ENCODE measurements at places on chromosomes 4 and X. TPM values are rescaled to one million over a fixed set of nuclear protein-coding genes. Genes with fewer than 3 reads are reported as not detected.
A peak's percentile ranks its signal among the peaks of the same experiment; 100 is the strongest.

- no peak for DNase-seq
Measured at GRCh38 chr4:1239141-1239949, 9.6 kb downstream of the CTBP1 start.

- no peak for DNase-seq
Measured at GRCh38 chr4:80074651-80075050, 1.6 kb upstream of the ANTXR2 start.

- DNase-seq, result peak; percentile 2
Measured at GRCh38 chrX:116272322-116272721, 101.8 kb downstream of the AGTR2 start.

GRCh38 chrX:42954880-42955279 lies 176.9 kb upstream of the PPP1R2C start:
- DNase-seq, result no peak

The N4BP2 gene
- 20.9 TPM for total RNA-seq

- no peak for DNase-seq
Measured at GRCh38 chr4:8235224-8235623, 34.3 kb upstream of the HTRA3 start.

DNA sequence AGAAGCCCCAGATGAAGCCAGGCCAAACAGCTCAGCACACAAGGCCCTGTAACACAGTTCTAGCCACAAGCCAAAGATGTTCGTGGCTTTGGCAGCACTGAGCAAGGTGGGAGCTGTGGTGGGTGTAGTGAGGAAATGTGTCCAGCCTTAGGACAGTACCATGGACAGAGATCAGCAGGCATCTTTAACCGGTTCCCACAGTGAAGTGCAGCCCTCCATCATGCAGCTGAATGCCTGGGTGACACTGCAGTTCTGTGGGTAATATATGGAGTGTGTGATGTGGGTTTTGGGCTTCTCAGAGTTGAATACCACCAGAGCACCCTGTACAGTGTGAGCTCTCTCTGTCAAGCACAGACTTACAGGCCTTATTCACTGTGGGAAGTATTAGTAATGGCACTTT lies 6.0 kb upstream of the NEXMIF start:
- no peak for DNase-seq

DNA sequence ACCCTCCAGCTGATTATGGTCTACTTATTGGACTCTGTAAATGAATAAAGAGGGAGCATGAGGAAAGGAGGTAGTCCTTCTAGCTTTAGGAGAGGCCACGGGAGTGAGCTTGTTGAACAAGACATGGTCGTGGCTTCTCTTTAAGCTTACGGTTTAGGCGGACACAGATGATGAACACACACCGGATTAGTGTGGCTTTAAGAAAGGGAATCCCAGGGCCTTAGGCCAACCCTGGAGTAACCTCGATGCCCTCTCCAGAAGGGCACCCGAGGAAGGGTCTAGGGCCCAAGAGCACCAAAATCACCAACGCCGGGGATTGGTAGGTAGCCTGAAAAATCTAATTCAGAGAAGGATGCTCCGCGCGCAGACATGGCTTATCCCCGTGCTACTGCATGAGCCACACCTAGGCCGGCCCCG lies 39.4 kb downstream of the ERVMER34-1 start:
- no peak for DNase-seq

- no peak for DNase-seq
Measured at GRCh38 chr4:23897564-23898109, 7.8 kb upstream of the PPARGC1A start.

DNA sequence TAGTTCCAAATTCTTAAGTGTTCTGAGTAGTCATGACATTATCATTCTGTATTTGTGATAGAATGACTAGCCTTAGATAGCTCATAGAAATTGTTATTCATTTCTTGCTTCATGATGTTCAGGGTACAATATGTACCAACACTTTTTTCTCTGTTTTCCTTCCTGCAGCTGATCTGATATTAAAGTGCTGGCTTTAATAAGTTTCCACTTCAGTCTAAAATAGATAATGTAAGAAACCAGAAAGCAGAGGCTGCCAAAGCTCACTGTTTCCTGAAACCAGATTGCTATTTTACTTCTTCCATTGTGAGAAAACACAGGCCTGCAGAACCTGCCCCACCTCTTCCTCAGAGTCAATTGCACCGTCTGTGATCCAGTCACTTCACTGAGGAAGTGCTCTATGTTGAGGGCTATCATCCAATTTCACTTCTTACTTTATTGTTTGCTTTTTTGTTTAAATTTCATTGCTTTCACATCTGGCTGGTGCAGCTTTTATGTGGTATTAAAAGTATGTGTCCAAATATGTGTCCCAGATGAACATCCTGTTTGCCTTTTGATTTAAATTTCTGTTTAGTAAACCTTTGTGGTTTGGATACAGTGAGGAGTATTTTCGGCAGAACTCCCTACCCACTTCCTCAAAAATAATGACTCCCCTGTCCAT lies 652.1 kb downstream of the ANKRD50 start:
- peak; percentile 77 for DNase-seq

DNA sequence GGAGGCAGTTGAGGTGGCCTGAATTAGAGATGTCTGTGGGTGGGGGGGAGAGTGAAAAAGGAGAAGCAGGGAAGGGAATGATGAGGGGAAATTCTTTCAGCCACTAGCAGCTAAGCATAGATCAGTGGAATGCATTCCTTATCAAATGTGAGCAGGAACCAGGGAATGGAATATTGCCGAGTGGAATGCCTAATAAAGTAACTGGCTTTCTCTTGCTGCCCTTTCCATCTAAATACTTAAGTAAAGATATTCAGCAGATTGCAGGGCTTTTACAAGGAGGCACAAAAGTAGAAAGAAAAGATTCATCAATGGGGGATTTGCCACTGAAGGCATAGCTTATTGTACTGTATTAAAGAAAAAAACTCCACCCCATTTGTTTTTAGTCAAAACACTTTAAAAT lies 263.0 kb upstream of the RPS6KA3 start:
- peak; percentile 45 for DNase-seq

DNA sequence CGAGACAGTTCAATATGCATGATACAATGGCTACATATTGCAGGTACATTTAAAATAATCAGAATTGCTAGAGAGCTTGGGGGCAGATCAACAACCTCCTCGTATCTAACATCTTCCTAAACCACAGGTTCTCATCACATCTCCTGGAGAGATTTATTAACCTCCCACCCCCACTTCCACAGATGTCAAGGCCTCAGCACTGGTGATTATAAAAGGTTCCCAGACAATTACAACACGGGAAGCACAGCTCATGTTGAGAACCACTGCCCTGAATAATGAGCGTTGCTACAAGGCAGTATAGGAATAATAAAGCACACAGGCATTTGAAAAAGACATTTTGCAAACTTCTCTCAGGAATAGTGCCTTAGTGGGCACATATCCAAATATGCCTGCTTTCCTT lies 42.8 kb downstream of the ELOVL6 start:
- DNase-seq, result no peak

GRCh38 chr4:81792521-81792920 lies 320.8 kb upstream of the RASGEF1B start:
- DNase-seq, result no peak

The ABRAXAS1 gene
- total RNA-seq, result 31.3 TPM

GRCh38 chr4:86181585-86181984 lies 178.3 kb downstream of the MAPK10 start:
- no peak for DNase-seq

GRCh38 chr4:80619070-80619674 lies 283.6 kb downstream of the CFAP299 start:
- no peak for DNase-seq

GRCh38 chrX:3295731-3296130 lies 50.7 kb downstream of the MXRA5 start:
- no peak for DNase-seq

DNA sequence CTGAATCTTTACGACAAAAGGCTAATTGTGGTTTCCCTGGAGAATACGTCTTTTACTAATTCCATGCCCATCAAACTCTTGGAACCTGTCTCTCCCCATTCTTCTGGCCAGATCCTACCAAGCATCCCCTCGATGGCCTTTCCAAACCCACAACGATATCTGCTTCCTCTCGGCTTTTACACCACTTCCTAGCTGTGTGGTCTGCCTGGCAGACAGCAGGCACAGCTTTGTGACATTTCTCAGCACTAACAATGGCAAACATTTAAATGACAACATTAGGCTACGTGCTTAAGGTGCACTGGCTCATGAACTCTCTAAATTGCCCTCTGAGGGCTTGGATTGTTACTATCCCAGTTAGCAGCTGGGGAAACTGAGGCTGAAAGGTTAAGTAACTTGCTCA lies 141.0 kb downstream of the NSUN7 start:
- no peak for DNase-seq

DNA sequence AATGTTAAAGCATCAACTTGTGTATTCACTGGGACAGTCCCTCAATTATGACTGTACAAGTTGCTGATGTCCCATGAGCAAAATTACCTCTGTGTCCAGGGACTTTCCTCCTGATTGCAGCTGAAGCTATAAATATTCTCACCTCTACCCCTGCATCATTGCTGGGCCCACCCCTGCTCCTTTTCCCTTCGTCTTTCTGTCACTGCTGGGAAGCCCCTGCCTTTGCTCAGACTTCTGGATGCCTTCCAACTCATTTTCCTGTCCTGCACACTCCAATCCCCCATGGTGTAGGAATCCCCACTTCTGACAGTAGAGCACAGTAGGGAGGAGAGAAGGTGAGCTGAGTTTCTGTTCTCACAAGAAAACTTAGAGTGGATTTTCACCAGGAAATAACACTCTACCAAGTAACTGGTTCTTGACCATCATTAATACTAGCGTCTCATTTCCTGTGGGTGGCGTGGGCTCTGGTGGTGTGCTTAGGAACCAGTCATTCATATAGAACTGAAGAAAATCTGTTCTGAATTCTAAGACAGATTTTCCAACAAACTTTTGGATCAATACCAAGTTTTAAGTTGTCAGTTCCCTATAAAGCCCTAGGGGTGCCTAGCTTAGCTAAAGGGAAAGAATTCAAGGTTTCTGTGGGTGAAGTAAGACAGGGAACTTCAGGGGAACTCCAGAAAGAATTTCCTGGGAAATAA lies 136.2 kb upstream of the MED14 start:
- no peak for DNase-seq

DNA sequence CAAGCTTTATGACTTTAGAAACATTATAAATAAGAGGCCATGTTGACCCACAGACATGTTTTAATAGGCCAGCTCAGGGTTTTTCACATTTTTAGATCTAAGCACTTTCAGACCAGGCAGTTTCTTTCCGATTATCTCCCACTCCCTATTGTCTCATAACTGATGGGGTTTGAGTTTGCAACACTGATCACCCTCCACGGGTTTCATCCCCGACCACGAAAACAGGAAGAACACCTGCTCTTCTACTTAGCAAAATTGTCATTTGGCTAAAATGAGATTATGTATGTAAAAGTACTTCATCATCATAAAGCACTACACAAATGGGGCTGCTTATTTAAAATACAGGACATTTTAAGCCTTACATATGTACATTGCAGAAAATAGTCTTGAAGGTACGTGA lies 407.9 kb downstream of the HNRNPD start:
- DNase-seq, result no peak

- DNase-seq, result no peak
Measured at GRCh38 chr4:153170407-153170806, 33.8 kb upstream of the TRIM2 start.

- DNase-seq, result no peak
Measured at GRCh38 chr4:181748581-181748980, 494.6 kb upstream of the TENM3 start.

The SPIN4 gene
- 3.4 TPM for total RNA-seq

GRCh38 chr4:16289897-16290554 lies 63.8 kb upstream of the TAPT1 start:
- peak; percentile 65 for DNase-seq

The ZNF518B gene
- total RNA-seq, result 61.4 TPM

The GPR143 gene
- total RNA-seq, result 4.1 TPM

DNA sequence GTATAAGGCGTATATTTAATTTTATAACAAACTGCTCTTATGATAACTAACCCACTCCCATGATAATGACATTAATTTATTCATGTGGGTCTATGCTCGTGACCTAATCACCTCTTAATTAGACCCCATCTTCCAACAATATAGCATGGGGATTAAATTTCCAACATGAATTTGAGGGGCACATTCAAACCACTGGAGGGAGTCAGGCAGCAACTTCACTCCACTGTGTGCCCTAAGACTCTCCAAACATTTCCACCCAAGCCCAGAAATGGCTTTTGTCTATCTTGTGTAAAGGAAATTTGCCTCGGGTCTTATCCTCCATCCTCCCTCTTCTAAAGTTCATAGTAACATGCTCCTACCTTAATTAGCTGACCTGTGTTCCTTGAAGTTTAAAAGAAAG lies 616.1 kb upstream of the CPEB2 start:
- DNase-seq, result no peak

The NEK1 gene
- total RNA-seq, result 23.4 TPM

The CLIC2 gene
- total RNA-seq, result 0.96 TPM

DNA sequence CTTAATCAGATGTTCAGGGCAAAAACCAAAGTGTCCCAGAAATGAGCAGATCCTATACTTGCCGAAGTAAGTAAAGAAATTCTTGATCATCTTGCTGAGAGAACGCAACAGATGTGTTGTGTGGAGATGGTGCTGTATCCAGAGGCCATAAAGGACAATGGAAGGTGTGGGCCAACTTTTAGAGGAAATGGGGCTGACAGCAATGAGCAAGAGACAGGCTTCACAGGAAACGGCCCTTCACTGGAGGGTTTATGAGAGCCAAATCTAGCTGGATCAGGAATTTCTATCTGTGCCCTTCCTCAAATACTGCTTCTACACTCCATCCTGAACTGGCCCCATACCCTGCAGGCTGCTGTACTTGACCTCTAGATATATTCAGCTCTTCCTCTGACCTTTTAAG lies 583.9 kb upstream of the DIPK2B start:
- DNase-seq, result no peak

The TMEM129 gene
- 26.0 TPM for total RNA-seq

DNA sequence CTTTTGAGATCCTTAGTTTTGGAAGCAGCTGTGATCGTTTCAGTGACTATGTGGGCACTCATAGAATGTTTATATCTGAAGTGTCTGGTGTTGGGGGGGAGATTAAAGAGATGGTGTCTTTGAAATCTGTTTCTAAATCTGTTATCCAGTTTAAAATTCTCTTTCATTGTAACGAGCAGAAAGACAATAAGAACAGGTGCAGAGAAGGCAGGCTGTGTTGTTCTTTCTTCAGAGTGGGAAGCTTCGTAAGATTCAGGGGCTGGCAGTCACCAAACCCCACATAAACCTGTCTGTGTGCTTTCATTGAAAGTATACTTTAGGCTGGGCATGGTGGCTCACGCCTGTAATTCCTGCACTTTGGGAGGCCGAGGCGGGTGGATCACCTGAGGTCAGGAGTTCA lies 16.3 kb upstream of the DHRSX start:
- no peak for DNase-seq

The SSX2B gene
- total RNA-seq, result not detected

DNA sequence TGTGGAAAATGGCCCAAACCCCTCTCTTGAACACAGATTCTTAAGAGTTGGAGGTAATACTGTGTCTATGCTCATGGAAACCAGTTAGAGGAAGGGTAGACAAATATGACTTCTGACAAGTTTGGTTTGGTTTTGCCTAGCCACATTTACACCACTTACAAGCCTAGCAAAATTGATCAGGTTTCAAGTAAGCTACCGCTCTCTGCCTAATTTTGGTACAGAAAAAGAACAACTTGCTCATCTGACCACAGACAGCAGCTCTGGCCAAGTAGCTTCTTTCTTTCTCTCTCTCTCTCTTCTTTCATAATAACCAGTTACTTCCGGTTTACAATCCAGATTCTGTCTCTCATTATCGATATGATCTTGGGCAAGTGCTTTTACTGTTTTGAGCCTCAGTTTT lies 260.0 kb downstream of the GLUD2 start:
- no peak for DNase-seq

- no peak for DNase-seq
Measured at GRCh38 chr4:8303485-8304281, 34.1 kb downstream of the HTRA3 start.

- peak; percentile 60 for DNase-seq
Measured at GRCh38 chrX:9341291-9342201, 123.3 kb upstream of the TBL1X start.

The CDS1 gene
- 1.7 TPM for total RNA-seq

Data from umbilical cord (tissue), 2 donors.